ENCODE measurements at places on chromosomes 3 and 15.
A peak's percentile ranks its signal among the peaks of the same experiment; 100 is the strongest.

- DNase-seq = no peak
Observed at GRCh38 chr15:84823282-84823878, 6.2 kb downstream of the ALPK3 start.

- DNase-seq = no peak
Observed at GRCh38 chr3:127535901-127536829, 54.4 kb downstream of the TPRA1 start.

DNA sequence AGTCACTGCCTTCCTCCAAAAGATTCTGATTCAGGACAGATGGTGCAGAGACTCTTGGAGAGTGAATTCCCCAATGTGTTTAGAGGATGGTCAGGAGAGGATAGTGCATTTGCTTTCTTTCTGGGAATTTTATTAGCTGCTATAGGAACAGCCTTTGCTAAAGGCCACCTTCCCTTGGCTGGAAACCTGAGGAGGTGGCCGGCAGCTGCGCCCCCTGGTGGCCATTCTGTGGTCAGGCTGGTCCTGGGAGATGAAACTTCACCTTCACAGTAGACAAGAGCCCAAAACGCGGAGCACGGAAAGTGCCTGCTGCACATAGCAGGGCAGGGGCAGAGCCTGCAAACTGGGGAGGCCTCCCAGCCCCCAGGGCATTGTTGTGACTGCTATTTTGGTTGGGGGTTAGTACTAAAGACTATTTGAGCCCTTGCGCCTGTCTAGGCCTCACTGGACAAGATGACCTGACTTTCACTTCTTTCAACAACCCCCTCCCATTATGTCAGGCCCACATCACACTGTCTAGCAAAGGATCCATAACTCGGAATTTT is 34.3 kb downstream of the SEC22C start:
- DNase-seq = peak; percentile 43

- DNase-seq = no peak
Observed at GRCh38 chr3:135097276-135097946, 302.4 kb downstream of the EPHB1 start.

DNA sequence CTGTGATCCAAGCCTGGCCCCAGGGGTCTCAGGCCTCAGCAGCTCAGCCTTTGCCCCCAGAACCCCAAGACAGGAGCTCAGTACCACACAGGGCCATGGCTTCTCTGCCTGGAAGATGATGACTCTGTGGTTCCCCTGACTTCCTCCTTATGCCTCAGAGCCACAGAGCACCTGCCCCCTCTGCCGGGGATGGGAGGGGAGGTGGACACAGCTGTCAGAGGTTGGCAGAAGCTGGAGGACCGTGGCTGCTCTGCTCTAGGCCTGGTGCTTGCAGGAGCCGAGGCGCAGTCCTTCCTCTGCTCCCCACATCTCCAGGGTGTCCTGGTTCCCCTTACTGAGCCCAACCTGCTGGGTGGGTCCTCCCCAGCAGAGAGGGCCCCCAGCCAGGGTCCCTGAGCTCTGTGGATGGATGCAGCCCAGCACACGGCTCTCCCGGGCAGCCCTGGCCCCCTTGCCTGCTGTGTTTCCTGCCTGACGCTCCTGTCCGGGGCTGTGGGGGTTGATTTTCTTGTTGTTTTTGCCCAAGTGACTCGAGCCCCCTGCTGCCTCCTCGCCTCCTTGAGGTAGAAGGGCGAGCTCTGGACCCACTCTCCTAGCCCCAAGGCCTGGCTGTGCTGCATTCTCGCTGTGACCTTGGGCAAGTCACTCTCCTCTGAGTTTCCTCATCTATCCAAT is 36.6 kb downstream of the PSTPIP1 start:
- DNase-seq = no peak

GRCh38 chr3:115286529-115287197 is 139.6 kb upstream of the ZBTB20 start:
- no peak for DNase-seq

- no peak for DNase-seq
Observed at GRCh38 chr15:58795825-58796224, 24.7 kb downstream of the MINDY2 start.

GRCh38 chr3:9730657-9731205 is 804 bp upstream of the BRPF1 start:
- no peak for DNase-seq

GRCh38 chr3:170752571-170753155 is 117.3 kb downstream of the RPL22L1 start:
- DNase-seq = no peak
